T-cell (primary cell): ENCODE measurements at places on chromosomes 4 and X. TPM values are rescaled to one million over a fixed set of nuclear protein-coding genes. Genes with fewer than 3 reads are reported as not detected.

DNA sequence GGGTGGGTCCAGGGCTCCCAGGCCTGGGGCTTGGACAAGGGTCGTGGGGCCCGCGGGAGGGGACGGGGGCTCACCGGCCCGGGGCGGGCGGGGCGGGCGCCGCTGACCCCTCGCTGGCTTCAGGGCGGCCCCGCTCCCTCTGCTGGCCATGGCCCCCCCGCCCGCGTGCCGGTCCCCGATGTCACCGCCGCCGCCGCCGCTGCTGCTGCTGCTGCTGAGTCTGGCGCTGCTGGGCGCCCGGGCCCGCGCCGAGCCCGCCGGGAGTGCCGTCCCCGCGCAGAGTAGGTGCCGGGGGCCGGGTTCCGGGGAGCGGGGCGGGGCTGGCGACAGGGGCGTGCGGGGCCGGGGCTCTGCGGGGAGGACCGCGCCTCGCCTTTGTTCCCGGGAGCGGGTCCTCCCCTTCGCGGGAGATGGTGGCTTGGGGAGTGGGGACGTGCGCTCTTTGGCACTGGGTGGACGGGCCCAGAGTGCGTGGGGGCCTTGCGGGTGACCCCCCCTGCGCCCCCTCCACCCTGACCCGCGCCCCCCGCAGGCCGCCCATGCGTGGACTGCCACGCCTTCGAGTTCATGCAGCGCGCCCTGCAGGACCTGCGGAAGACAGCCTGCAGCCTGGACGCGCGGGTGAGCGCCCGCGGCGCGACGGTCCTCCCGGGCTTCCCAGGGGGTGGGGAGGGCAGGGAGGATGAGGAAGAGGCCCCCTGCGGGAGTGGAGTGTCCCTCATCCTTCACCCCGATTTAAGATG, 16.8 kb upstream of the NAT8L start:
- peaks cover 8% of the 10 kb centered on the region for H3K4me1 ChIP-seq
- H3K4me3 ChIP-seq: peak overlapping the region; percentile 38

DNA sequence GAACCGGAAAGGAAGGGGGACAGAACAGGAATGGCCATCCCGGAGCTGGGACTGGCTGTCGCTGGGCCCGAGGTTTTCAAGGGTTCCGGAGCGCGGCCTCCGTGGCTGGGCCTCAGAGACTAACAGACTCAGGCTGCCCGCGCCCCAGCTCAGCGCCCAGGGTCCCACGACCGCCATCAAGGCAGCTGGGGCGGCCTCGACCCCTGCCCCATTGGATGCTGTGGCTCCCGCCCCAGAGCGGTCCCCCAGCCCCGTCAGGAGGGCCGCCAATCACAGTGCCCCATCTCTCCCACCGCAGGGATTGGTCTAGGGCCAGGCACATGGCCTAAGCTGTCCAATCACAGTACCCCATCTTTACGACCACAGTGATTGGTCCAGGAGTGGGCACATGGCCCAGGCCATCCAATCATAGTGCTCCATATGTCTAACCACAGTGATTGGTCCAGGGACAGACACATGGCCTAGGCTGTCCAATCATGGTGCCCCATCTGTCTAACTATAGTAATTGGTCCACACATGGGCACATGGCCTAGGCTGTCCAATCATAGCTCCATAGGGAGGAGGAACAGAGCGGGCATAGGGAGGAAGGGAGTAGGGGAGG, 105.3 kb upstream of the NKX1-1 start:
- no peaks in the 10 kb centered on the region for H3K4me1 ChIP-seq
- DNase-seq: no peak
- H3K4me3 ChIP-seq: no peak overlapping the region
- H3K27me3 ChIP-seq: no peaks in the 10 kb centered on the region
- H3K36me3 ChIP-seq: no peaks in the 10 kb centered on the region

GRCh38 chrX:43641691-43642090, 14.4 kb upstream of the MAOA start:
- no peaks in the 10 kb centered on the region for H3K27me3 ChIP-seq
- H3K4me1 ChIP-seq: no peaks in the 10 kb centered on the region

GRCh38 chr4:177582992-177583391, 140.8 kb upstream of the AGA start:
- H3K36me3 ChIP-seq: no peaks in the 10 kb centered on the region
- H3K27me3 ChIP-seq: no peaks in the 10 kb centered on the region
- no peaks in the 10 kb centered on the region for H3K4me1 ChIP-seq
- no peak overlapping the region for H3K27ac ChIP-seq

DNA sequence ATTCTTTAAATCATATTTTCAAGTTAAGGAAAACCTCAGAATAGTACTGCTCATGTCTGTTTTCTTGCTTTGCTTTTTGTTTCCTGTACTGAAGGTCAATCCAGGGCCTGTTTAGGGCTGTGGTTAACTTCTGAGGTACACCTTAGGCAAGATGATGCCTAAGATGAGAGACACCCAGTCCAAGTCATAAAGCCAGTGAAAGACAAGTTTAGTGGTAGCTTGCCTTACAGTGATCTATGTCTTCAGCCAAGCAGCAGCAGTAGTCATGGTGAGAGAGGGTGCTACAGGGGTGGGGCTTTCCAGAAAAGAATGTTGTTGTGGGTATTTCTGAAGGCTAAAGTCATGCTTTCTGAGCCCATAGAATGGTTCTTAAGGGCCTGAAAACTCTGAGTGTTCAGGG, 173.7 kb downstream of the VSIG4 start:
- peak overlapping the region; percentile 49 for H3K27ac ChIP-seq
- no peaks in the 10 kb centered on the region for H3K36me3 ChIP-seq
- H3K27me3 ChIP-seq: no peaks in the 10 kb centered on the region
- peak; percentile 6 for DNase-seq
- peaks cover 11% of the 10 kb centered on the region for H3K4me1 ChIP-seq

GRCh38 chrX:12777670-12778069, 13.5 kb upstream of the PRPS2 start:
- no peaks in the 10 kb centered on the region for H3K4me1 ChIP-seq
- H3K4me3 ChIP-seq: no peak overlapping the region
- peaks cover 2% of the 10 kb centered on the region for H3K27me3 ChIP-seq
- H3K27ac ChIP-seq: no peak overlapping the region
- H3K36me3 ChIP-seq: no peaks in the 10 kb centered on the region

GRCh38 chr4:161629694-161630441, 533.9 kb downstream of the FSTL5 start:
- no peak overlapping the region for H3K4me3 ChIP-seq
- no peak for DNase-seq
- H3K27ac ChIP-seq: no peak overlapping the region
- no peaks in the 10 kb centered on the region for H3K4me1 ChIP-seq
- H3K27me3 ChIP-seq: no peaks in the 10 kb centered on the region
- H3K36me3 ChIP-seq: no peaks in the 10 kb centered on the region

- H3K4me1 ChIP-seq: no peaks in the 10 kb centered on the region
- DNase-seq: no peak
- no peak overlapping the region for H3K27ac ChIP-seq
- no peaks in the 10 kb centered on the region for H3K36me3 ChIP-seq
- peaks cover 4% of the 10 kb centered on the region for H3K27me3 ChIP-seq
These were observed 202.4 kb upstream of the ZIC3 start for GRCh38 chrX:137363559-137363958.

DNA sequence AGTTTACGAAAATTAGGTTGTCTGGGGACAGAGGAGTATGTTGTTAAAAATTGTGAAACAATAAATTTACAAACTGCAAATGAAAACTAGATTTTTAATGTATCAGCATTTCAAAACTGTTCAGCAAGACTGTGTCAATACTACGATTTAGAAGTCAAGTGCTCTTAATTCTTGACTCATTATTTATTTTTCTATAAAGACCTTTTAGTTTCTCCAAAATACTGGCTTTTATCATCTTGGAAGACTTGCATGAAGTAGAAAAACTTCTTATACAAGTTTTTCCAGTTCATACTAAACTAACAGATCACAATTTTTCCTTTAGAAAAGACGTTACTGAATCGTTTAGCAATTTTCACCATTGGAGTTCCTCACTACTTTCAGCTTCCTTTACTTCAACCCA, 231.4 kb downstream of the PPP3CA start:
- DNase-seq: no peak
- H3K4me1 ChIP-seq: no peaks in the 10 kb centered on the region
- no peaks in the 10 kb centered on the region for H3K36me3 ChIP-seq
- no peak overlapping the region for H3K4me3 ChIP-seq
- H3K27ac ChIP-seq: no peak overlapping the region

DNA sequence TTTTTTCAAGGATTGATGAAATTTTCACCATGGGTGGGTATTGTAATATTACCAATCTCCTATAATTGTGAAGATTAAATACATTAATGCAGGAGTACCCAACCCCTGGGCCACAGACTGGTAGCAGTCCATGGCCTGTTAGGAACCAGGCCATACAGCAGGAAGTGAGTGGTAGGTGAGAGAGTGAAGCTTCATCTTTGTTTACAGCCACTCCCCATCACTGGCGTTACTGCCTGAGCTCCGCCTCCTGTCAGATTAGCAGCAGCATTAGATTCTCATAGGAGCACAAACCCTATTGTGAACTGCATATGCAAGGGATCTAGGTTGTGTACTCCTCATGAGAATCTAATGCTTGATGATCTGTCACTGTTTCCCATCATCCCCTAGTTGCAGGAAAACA, 15.1 kb downstream of the RAPGEF2 start:
- H3K36me3 ChIP-seq: no peaks in the 10 kb centered on the region
- no peaks in the 10 kb centered on the region for H3K4me1 ChIP-seq
- H3K27ac ChIP-seq: peak overlapping the region; percentile 50
- H3K27me3 ChIP-seq: no peaks in the 10 kb centered on the region
- peak; percentile 18 for DNase-seq

DNA sequence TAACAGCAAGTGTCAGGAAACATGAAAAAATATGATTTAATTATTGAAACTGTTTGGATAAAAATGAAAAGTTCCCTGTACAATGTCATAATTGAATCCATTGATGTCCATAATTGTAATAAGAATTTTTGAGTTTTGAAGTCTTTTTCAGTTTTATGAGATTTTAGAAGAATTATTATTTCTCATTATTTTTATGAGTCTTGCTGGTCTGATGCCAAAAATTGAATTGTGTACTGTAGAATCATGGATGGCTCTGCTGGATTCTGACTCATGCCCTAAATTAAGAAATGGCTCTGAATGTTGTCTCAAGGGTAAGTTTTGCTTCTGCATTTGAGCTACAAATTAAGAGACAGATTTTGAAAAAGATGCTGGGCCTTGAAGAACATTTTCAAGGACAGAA, 132.8 kb upstream of the MAP9 start:
- H3K4me3 ChIP-seq: no peak overlapping the region
- no peaks in the 10 kb centered on the region for H3K27me3 ChIP-seq
- no peak for DNase-seq
- no peaks in the 10 kb centered on the region for H3K36me3 ChIP-seq
- H3K27ac ChIP-seq: no peak overlapping the region
- H3K4me1 ChIP-seq: no peaks in the 10 kb centered on the region

- H3K4me1 ChIP-seq: no peaks in the 10 kb centered on the region
- no peaks in the 10 kb centered on the region for H3K27me3 ChIP-seq
- H3K4me3 ChIP-seq: no peak overlapping the region
- no peak overlapping the region for H3K27ac ChIP-seq
- no peak for DNase-seq
These were observed 437.5 kb upstream of the BOD1L1 start for GRCh38 chr4:14064984-14065383.

GRCh38 chr4:688854-689681, at the start of gene SLC49A3:
Gene SLC49A3 (minus strand): TSS chr4:689151. CDS start chr4:689127, 24 bp downstream.
- no peak within 1 kb of the TSS for H3K4me3 ChIP-seq
- H3K27me3 ChIP-seq: peaks cover 56% of the 10 kb centered on the region
- no peak within 1 kb of the TSS for H3K27ac ChIP-seq
- no peak for DNase-seq

DNA sequence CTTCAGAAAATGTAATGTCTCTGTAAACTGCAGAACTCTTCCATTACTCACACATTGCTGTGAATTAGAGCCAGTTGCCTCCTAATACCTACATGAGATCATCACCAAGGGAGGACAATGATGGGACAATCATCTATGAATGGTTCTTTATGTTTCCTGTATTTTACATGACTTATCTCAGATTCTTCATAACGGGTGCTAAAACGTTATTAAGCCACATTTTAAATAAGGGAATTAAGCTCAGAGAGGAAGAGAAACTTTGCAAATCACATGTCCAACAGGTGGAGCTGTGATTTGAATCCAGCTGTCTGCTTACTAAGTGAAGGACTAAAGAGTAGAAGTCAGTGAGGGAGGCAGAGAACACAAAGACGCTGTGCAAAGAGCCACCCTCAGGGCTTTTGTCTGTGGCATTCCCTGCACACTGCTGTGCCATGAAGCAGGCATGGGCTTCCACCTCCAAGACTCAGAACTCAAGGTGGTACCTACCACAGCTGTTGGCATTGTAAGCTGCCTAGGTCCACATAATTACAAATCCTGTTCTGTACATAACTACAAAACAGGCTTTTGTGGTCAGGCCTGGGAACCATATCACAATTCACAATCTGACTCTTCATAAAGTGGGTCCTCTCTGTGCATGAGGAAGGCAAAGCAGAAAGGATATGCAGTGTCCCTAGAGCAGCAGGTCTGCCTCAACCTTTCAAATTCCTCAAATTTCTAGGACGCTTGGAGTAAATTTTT, 12.8 kb downstream of the TBC1D9 start:
- H3K27me3 ChIP-seq: no peaks in the 10 kb centered on the region
- no peak overlapping the region for H3K4me3 ChIP-seq
- no peak for DNase-seq
- H3K4me1 ChIP-seq: no peaks in the 10 kb centered on the region
- no peak overlapping the region for H3K27ac ChIP-seq

DNA sequence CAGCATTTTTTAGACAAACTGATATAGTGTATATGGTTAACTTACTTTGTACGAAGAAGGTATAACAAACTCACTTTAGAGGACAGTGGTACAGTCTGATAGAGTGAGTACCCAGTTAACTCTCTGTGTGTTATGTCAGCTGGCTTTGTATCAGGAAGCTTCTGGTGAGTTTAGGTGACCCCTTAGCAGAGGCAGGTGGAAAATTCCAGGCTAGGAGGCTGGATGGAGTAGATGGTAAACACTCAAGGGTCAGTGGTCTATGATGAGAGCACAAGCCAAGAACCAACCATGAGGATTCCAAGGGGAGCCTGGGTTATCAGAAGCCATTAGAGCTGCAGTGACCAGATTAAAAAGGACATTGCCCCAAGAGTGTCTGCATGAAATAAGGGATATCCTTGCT, 227.3 kb upstream of the CENPE start:
- peaks cover 3% of the 10 kb centered on the region for H3K27me3 ChIP-seq
- DNase-seq: no peak
- H3K27ac ChIP-seq: no peak overlapping the region
- H3K36me3 ChIP-seq: no peaks in the 10 kb centered on the region
- H3K4me3 ChIP-seq: no peak overlapping the region
- H3K4me1 ChIP-seq: no peaks in the 10 kb centered on the region

- no peak overlapping the region for H3K4me3 ChIP-seq
- no peaks in the 10 kb centered on the region for H3K4me1 ChIP-seq
- DNase-seq: no peak
- no peak overlapping the region for H3K27ac ChIP-seq
- no peaks in the 10 kb centered on the region for H3K36me3 ChIP-seq
These were observed 103.6 kb downstream of the EMCN start for GRCh38 chr4:100414016-100414790.

GRCh38 chrX:47854474-47854873, 17.8 kb downstream of the ZNF81 start:
- no peaks in the 10 kb centered on the region for H3K4me1 ChIP-seq
- H3K4me3 ChIP-seq: no peak overlapping the region
- no peaks in the 10 kb centered on the region for H3K27me3 ChIP-seq
- H3K27ac ChIP-seq: no peak overlapping the region
- H3K36me3 ChIP-seq: no peaks in the 10 kb centered on the region

ALB gene
- total RNA-seq: not detected

MAGEA11 gene
- not detected for total RNA-seq

SPANXN4 gene
- not detected for total RNA-seq

TCEAL7 gene
- total RNA-seq: not detected

GPR173 gene
- total RNA-seq: 0.18 TPM

LIMCH1 gene
- 0.20 TPM for total RNA-seq

GCNA gene
- total RNA-seq: 5.6 TPM

RIPPLY1 gene
- not detected for total RNA-seq

MGARP gene
- total RNA-seq: 0.38 TPM
